PC-9 (cell line): ENCODE measurements at places on chromosomes 12 and 14. TPM values are rescaled to one million over a fixed set of nuclear protein-coding genes. Genes with fewer than 3 reads are reported as not detected.

The TPPP2 gene
- not detected in 2 replicates for total RNA-seq

The CLEC12A gene
- 0.55 and 1.0 TPM in 2 replicates for total RNA-seq

The INSM2 gene
- not detected in 2 replicates for total RNA-seq

The CCDC197 gene
- total RNA-seq = not detected in 2 replicates

The KRT77 gene
- not detected in 2 replicates for total RNA-seq

DNA sequence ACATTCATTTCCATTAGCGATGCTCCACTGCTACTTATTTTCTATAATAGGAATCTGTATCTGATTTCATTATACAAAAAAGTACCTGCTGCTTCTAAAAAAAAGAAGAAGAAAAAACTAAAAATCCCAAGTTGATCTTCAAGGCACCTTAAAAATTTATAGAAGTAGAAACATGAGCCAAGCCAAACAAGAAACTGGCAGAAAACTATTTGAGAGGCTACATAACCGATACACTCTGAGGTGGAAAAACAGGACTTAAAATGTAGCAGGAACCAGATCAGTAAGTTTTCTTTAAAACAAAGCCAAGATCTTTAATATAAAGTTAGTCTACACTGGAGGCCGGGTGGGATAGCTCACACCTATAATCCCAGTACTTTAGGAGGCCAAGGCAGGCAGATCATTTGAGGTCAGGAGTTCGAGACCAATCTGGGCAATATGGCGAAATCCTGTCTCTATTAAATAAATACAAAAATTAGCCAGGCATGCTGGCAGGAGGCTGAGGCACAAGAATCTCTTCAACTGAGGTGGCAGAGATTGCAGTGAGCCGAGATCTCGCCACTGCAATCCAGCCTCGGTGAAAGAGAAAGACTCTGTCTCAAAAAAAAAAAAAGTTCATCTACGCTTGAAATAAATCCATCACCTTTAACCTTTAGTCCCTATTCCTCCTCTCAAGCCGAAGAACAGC, 278.6 kb downstream of the MED13L start:
- DNase-seq = peak; percentile 40

DNA sequence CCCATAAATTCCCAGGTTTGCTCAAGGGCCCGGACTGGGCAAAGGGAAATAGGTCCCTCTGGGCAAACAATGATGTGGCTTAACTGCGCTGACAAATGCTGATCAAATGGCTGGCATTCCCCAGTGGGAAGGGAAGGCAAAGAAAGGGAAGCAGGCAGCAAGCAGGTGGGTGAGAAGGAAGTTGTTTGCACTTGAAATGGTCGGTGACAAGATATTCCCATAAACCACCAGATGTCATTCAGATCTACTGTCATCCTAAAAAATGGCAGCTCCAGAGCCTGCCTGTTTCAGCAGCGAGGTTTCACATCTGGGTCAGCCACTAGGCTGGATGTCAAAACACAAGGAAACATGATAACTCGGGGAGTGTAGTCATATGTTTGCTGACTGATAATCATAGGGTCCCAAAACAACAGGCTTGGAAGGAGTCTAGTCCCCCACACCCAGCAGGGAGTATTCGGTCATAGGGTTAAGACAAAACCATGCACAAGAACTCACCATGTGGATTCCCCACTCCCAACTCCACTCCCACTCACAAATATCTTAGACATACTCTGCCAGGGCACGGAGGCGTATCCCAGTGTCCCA, 37.9 kb upstream of the MDM1 start:
- DNase-seq = no peak

DNA sequence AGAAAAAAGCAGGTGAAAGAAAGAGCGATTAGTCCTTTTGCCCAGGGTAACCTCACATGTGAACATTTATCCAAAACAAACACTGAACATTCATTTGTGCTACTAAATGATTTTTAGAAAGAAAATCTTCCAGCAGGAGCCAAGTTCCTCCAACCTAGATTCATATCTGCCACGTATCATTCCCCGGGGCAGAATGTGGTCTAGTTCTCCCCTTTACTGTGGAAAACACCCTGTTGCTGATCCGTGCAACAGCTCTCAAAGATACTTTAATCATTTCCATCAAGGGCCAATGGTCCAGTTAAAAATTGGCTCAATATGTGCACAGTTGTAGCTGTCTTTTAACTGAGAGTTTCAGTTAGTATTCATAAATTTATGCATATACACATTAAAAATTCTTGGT, 479.1 kb downstream of the ATP23 start:
- DNase-seq = peak; percentile 58

DNA sequence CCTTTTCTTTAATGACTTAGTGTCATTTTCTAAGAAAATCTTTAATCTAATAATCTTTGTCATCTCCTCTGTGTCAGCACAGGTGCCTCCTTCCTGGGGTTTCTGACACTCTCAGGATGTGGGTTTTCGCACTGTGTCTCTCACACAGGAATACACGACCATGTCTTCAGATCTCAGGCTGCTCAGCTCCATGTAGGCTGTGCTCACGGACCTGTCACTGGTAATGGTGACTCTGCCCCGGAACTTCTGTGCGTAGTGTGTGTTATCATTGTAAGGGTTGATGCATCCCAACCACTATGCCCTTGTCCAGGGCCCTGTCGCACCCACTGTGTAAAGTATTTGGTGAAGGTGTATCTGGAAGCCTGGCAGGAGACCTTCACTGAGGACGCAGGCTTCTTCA, 647.8 kb downstream of the TMEM121 start:
- DNase-seq = no peak

GRCh38 chr12:32501835-32502333, 102.5 kb downstream of the FGD4 start:
- no peak for DNase-seq

DNA sequence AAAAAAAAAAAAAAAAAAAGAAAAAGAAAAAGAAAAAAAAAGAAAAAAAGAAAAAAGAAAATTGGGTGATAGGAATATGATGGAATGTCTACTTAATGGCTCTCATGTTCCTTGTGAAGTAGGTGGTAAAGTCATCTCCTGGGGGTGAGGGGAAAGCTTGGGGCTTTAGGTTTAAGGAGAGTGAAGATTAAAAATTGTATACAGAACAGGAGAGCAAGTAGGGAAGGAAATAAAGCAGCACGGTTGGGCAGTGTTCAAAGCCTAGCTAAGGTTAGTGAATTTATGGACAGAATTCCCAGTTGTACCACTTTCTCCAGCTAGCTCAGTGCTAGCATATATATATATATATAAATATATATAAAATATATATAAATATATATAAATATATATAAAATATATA, 40.0 kb upstream of the SLC2A13 start:
- DNase-seq = no peak
